ENCODE measurements at places on chromosomes 11 and 22.

DNA sequence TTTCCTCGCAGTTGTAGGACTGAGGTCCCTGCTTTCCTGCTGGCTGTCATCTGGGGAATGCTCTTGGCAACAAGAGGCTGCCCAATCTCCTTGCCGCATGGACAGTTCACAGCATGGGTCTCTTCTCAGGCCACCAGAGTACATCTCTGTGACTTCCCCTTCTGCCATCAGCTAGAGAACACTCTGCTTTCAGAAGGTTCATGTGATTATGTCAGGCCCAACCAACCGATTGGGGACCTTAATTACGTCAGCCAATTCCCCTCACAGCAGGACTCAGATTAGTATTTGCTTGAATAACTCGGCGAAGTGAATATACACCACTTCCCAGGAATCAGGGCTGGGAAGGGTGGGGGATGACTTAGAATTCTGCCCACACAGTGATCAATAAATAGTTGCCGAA, 61.9 kb upstream of the CSNK2A3 start:
- DNase-seq, result no peak

DNA sequence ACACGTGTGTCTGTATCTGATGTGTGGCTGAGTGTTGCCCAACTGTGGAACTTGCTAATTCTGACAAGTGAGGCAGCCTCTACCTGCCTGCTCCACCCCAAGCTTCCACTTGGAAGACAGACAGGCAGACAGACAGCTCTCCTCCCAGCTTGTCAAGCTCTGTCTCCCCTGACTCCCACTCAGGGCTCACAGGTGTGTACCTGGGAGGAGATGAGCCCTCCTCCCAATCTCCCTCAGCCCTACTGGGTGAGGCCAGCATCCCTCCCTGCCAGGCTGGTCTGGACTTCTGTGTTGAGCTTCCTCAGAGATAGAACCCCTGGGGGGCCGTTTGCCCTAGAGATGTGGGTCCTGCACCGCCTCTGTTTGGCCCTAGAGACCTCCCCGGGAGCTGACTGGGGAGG, 1.0 kb upstream of the CHRM1 start:
- DNase-seq, result no peak

DNA sequence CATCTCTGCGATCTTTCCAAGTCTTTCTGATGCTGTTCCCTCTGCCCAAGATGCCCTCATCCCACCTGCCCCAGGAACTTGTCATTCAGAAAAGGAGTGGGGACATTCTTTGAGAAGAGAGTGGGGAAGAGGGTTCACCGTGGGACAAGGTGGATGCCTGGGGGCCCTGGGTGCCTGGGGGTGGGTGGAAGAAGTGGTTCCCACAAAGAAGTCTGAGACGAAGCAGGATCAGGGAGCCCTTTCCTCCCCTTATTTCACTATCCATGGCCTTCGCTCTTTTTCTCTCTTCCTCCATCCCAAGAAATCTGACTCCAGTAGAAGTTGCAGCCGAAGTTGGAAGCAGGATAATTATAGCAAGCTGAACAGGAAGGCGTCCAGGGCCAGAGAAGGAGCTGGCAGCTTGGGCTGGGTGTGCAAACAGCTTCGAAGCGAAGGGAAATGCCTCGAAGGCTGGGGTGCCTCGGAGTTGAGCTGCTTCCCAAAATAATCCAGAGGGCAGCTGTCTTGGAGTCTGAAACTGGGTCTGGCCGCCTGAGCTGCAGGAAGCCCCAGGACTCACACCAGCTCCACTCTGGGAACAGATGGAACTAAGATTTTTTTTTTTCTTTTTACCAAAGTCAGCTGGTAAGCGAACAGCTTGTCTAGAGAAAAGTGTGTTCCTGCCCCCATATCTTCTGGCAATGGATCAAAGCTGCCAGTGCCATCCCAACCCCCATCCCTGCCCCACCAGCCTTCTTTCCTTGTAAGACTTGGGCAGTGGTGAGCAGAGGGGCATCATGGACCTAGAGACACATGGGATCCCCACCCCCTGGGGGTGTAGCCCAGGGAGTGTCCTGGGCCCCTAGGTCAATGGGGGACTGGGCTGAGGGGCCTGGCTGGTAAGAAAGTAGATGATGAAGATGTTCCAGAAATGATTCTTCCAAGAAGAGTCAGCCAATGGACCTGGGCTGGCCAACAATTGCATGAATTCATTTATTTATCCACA, 31.5 kb downstream of the PARVG start:
- DNase-seq, result no peak

DNA sequence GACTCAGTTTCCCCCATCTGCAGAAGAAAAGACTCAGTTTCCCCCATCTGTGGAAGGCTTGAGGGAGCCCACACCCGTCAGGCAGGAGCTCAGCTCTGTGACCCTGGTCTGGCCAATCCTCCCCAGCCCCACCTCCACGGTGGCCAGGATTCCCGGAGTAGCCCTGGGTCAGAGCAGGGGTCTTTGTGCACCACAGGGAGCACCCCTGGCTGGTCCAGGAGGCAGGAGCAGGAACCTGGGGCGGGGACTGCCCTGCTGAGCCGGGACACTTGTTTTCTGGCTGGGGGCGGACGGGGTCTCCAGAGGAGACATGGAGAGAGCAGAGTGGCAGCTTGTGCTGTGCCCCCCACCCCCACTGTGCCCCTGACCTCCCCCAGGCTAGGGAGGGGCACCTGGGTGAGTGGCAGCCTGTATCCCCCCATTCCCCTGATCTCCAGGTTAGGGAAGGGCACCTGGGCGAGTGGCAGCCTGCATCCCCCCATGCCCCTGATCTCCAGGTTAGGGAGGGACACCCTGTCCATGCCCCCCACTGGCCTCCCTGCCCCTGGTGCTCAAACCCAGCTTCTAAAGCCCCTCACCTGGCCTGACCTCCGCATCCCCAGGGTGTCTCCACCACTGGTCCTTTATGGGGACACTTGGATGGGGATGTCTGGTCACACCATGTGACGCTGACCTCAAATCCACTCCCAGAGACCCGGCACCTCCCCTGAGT, 18.8 kb downstream of the IL17REL start:
- DNase-seq, result no peak

GRCh38 chr11:70528046-70528793, 129.9 kb downstream of the CTTN start:
- no peak for DNase-seq

DNA sequence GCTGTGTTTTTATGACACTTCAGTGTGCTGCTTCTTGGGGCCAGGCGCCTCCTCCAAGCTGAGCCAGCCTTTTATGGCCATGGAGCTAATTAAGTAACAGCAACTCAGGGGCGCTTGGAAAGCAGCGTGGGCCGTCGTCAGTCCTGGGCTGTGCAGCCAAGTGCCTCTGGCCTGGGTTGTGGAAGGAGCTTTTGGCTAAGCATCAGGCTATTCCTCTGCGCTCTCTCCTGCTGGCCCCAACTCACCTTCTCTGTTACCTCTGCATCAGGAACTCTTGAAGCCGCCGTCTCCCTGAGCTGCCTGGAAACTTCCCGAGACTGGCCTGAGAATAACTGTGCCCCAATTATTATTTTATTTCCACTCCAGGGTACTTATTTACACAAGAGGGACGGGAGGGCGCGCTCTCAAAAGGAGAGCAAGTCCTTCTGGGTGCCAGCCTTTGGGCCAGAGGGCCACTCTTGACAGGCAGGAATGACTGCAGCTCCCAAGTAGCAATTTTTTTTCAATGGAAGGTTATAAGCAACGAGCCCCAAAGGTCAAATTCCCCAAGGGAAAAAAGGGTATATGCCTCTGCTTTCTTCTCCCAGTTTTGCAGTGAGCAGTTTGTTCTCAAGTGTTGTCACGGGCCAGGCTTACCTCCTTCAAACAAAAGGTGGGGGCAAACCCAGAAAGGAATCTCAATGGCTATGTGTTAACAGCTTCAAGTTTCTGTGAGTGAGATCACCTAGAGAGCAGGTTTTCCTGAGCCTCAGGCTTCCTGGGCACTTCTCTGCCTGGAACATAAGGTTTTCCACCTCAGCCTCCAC, 38.5 kb upstream of the NAV2 start:
- no peak for DNase-seq

DNA sequence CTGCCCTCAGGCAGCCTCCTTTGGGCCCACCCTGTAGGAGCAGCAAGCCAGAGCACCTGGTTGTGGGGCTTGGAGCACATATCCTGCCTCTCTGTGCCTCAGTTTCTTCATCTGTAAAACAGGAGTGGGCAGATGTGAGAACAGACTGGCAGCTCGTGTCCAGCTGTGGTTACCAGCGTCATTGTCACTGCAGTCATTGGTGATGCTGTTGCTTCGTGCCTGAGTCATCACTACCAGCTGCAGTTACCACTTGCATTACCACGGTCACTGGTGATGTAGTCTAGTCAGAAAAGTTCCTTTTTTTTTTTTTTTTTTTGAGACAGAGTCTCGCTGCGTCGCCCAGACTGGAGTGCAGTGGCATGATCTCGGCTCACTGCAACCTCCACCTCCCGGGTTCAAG, 20.4 kb downstream of the RSPH14 start:
- DNase-seq, result no peak

DNA sequence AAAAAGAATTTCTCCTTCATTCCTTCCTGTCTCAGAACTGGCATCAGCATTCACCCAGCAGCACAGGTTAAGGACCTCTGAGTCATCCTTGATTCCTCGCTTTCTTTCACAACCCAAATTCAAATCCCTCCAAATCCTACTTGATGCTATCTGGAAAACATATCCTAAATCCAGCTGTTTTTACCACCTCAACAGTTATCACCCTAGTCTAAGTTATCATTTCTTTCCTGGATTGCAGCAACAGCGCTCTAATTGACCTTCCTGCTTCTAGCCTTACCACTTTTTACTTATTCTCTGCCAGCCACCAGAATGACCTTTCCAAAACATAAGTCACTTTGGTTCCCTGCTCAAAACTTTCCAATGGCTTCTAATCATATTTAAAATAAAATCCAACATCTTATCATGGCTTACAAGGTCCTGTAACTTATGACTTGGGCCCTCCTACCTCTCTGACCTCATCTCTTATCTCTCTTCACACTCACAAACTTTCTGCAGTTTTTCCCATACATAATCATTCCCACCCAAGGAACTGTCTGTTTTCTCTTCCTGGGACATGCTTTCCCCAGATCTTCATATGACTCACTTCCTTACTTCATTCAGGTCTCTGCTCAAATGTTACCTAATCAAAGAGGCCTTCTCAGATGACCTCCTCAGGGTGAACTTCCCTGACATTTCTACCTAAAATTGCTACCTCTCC, 119.4 kb downstream of the TTC28 start:
- DNase-seq, result no peak

DNA sequence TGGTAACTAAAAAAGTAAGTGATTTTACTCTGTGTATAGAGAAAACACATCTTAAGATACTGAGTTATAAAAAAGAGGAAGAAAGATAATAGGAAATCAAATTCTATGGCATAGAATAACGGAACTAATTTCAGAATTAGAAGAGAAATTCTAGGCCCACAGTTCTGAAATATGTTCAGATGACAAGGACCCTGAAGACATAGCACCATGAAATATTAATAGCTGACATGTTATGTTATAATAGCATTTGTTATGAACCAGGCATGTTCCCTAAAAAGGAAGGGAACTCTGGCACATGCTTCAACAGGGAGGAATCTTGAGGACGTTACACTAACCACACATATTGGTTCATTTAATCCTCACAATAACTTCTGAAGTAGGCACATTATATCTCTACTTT, 32.7 kb downstream of the PRDM10 start:
- DNase-seq, result no peak

DNA sequence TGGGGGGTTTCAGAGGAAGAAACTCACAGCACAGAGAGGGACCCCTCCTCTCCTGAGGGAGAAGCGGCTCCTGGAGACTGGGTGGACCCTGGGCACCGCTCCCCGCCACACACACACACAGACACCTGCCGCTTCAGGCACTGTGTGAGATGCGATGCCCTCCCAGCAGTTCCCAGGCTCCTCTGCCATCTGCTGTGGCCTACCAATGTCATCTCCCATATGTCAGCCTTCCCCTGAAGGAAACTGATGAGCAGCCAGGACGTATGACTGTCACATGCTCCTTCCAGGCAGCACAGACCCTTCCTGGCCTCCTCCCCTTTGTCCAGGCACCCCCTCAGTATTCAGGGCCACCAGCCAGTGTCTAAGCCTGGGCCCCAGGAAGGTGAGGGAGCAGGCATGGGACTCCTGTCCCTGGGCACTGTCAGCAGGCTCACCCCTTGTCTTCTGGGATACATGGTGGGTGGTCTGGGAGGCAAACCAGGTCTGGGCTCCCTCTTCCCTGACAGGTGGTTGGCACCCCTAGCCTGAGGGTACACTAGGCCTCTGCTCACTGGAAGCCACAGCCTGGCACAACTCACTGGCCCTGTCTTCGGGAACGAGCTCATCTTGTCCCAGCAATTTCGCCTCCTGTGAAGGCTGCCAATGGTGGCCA, 11.8 kb upstream of the BCR start:
- DNase-seq, result no peak

DNA sequence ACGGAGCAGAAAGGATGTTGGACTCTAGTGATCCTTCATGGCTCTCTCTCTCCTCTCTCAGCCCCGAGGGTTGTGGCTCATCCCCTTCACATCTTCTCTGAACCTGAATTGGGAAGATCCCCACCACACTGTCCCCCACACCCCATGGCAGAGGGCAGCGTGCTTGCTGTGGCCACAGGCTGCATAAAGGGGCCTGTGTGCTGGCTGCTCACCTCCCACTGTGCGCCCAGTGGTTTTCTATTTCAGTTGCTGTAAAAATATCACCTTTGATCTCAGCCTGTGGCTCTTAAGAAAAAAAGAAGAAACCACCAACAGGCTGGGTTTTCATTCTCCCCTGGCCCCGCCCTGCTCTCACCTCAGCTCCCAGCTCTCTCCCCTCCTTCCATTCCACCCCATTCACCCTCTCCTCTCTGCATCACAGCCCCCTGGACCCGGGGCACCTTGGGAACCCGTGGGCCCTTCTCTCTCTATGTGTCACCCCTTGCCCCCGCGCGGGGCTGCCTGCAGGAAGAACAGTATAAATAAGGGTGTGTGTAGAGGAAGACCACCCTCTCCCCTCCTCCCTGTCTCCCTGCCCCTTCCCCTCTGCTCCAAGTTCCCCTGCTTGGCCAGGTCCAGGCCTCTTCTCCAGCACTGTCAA, 25.8 kb upstream of the WNT11 start:
- no peak for DNase-seq

DNA sequence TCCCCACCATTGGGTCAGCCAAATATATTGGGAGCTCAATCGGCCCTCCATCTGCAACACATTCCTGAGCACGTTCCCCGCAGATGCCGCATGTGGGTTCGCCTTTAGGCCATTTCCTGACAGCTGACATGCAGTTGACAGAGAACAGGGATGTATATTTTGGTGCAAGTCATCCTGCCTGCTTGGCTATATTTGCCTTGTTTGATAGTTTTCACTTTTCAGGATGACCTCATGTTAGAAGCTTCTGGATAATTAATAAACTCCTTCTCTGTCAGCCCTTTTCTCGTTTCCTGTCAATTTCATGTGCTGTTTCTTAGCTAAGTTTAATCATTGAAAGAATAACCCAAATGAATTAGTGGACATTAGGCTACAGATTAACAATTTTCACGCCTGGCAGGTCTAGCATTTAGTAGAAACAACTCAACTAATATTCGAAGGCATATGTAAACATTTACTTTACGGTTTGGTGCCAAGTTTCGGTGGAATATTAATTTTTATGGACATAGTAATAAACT, 105.8 kb upstream of the SLC5A12 start:
- no peak for DNase-seq

GRCh38 chr22:39266398-39267030, 21.7 kb upstream of the PDGFB start:
- DNase-seq, result no peak

Data from thymus (tissue), 14 donors.